Heart right ventricle (tissue), 16 donors: ENCODE measurements at places on chromosomes 13 and 19. TPM values are rescaled to one million over a fixed set of nuclear protein-coding genes. Genes with fewer than 3 reads are reported as not detected.
A peak's percentile ranks its signal among the peaks of the same experiment; 100 is the strongest.

The HMGB1 gene
- total RNA-seq, result 175 TPM

DNA sequence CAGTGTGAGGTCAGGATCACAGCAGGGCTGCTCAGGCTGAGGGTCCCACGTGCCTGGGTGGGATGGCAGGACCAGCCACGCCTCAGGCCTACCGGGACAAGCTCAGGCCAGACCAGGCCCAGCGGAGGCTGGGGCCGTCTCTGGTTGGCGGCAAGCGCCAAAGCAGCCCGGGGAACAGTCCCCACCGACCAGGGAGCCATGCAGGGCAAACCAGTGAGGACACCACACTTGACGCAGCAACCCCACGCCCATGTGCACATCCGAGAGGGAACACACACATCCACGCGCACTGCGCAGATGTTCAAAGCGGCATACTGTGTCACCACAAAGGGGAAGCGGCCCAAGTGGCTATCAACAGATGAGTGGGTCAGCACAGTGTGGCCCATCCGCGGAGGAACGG is 15.2 kb downstream of the IZUMO4 start:
- H3K27ac ChIP-seq, result no peak overlapping the region
- no peaks in the 10 kb centered on the region for H3K27me3 ChIP-seq
- H3K4me1 ChIP-seq, result no peaks in the 10 kb centered on the region
- no peak for DNase-seq

DNA sequence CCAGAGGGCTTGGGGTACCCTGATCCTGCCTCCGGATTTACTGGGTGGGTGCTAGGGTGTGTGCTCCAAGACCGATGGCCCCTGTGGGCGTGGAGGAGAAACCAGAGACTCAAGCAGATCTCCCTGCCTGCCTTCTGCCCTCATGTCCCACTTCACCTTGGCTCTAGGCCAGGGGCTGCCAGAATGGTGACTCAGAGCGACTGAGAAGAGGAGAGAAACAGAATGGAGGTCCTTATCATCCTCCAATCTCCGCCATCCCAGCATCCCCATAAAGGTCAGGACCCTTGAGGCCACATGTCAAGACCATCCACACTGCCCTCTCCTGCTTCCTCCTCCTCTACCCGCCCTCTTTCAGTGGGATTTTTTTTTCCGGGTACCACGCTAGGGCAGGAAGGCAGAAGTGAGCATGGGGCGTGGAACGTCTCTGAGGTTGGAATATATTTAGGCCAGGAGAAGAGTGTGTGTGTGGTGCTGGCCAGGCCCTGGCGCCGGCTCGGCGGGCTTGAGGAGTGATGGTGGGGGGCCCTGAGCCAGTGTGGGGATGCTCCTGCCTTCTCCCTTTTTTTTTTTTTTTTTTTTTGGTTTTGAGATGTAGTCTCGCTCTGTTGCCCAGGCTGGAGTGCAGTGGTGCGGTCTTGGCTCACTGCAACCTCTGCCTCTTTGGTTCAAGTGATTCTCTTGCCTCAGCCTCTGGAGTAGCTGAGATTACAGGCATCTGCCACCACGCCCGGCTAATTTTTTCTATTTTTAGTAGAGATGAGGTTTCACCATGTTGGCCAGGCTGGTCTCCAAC is 22.3 kb downstream of the IER2 start:
- peak overlapping the region; percentile 69 for H3K27ac ChIP-seq
- DNase-seq, result peak; percentile 78
- H3K27me3 ChIP-seq, result no peaks in the 10 kb centered on the region
- H3K36me3 ChIP-seq, result no peaks in the 10 kb centered on the region

DNA sequence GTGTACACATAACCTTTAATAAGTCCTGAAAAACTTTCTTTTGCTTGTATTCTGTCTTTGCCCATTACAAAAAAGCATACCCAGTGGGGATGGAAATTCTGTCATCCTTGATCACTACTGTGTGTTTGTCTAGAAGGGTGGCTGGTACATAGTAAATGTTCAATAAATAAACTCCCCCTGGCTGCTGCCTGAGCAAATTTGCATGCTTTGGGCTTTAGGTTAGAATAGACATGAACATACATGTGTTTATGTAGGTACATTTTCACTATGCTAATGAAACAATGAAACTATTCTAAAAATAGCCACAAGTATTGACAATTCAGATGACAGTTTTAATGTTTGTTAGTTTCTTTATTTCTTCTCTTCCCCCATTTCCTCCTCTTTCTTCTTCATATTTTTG is 36.1 kb downstream of the TNFSF13B start:
- no peak overlapping the region for H3K27ac ChIP-seq
- H3K4me1 ChIP-seq, result no peaks in the 10 kb centered on the region
- H3K36me3 ChIP-seq, result no peaks in the 10 kb centered on the region
- no peaks in the 10 kb centered on the region for H3K27me3 ChIP-seq
- no peak overlapping the region for H3K4me3 ChIP-seq

GRCh38 chr13:112181336-112182067 is 114.6 kb downstream of the SOX1 start:
- H3K4me3 ChIP-seq, result no peak overlapping the region
- no peak for DNase-seq
- H3K27ac ChIP-seq, result no peak overlapping the region
